ENCODE measurements at places on chromosomes 13 and 19.
A peak's percentile ranks its signal among the peaks of the same experiment; 100 is the strongest.

DNA sequence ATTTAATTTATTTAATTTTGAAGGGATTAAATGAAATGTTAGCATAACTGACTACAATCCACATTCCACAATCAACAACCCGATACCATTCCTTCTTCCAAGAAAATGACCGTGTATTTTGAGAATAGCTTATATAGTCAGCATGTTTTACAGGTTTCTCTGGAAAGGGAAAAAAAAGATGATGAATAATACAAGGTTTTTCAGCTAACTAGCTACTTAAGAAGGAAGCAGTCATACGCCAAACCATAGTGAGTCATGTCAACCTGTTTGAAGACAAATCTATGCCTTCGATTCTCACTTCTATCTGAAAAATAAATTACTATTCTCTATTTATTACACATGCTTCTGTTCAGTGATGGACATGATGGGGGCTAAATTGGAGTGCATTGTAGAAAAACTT is 258.6 kb downstream of the EFNB2 start:
- DNase-seq: no peak

DNA sequence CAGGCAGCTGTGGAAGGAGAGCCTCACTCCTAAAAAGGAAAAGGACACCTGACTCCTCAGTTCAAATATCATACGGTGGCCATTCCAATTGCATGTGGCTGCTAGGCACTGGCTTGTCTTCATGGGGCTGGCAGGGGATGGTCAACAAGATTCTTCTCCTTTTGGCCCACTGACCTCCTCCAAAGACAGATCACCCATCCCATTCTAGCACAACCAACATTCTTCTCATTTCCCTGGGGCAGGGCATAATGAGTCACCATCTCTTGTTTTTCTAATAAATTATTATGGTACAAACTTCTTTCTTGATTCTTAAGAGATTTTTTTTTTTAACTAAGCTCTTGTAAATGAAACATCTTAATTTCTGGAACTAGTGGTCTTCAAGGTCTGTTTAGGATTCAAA is 136.7 kb upstream of the NBEA start:
- DNase-seq: no peak

DNA sequence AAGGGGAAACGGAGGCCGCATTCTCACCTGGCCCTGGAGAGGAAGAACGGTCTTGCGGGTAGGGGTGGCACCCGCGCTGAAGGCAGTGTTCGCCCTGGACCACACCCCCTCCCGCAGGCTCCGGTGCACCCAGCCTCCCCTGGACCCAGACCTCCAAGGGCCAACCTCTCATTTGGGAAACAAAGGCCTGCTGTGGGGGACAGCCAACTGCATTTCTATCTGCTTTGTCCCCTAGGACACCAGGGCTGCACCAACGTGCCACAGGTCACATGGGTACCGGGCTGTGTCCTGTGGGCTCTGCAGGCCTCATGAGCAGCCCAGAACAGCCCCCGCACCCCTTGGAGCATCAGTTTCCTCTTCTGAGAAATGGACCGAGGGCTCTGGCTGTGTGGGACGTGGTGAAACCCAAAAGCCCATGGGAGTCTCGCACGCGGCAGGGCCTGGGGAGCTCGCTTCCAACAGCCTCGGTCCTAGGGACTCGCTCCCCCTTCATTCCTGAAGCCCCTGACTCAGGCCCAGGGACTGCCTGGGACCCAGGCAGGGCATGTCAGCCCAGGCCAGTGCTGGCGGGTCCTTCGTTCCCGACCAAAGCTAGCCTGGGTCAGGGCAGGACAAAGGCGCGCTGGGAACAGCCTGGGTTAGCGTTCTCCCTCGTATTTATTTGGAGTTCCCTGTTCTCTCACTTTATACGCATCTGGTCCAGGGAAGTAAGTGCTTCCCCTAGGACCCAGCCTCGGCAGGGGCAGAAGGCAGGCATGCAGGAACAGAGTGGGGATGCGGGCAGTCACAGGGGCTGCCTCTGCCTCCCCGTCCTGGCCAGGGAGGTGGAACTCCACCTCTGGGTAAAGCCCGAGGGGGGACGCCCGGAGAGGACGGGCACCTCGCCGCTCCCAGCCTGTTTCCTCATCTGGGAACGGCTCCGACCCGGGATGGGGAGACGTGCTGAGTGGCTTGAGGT is 4.6 kb downstream of the TCF3 start:
- no peak for DNase-seq

DNA sequence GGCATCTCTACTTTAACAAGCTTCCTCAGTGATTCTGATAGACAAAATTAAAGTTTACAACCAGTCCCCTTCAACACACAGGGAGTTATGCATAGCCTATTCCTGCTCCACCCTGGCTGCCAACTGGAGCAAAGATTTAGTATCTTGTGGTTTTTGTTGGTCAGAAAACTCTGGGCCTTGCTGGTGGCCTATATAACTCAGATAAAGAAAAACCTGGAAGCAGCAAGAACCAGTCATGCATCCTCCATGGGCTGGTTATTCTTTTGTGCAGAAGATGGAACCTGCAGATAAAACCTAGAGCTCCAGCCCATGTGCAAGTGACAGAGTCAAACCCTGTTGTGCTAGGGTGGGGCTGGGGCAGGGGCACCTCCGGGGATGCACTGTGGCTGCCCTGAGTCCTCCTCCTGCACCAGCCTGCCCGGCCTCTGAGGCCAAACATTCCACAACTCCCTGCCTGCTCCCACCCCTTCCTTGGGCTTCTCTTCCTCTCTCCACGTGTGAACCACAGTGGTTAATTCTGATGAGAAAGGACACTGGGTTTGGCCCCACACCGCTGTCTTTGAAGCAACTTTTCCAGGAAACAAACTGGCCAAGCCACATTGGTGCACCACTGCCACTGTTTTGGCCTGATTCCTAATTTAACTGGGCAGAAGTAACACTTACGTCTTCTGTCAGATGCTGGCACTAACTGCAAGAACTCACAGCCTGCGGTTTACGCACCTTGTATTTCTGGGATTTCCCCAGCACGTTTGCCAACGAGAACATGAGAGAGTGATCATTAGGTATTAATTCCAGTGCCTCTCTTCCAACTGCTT is 23.3 kb upstream of the GGACT start:
- no peak for DNase-seq

GRCh38 chr13:96003304-96003703 is 49.9 kb downstream of the UGGT2 start:
- no peak for DNase-seq

GRCh38 chr13:32031025-32031814 is at the start of gene FRY:
Gene FRY, plus strand, starts transcription at chr13:32031774. Its CDS starts 22 bp downstream, at chr13:32031796.
- peak; percentile 10 for DNase-seq

DNA sequence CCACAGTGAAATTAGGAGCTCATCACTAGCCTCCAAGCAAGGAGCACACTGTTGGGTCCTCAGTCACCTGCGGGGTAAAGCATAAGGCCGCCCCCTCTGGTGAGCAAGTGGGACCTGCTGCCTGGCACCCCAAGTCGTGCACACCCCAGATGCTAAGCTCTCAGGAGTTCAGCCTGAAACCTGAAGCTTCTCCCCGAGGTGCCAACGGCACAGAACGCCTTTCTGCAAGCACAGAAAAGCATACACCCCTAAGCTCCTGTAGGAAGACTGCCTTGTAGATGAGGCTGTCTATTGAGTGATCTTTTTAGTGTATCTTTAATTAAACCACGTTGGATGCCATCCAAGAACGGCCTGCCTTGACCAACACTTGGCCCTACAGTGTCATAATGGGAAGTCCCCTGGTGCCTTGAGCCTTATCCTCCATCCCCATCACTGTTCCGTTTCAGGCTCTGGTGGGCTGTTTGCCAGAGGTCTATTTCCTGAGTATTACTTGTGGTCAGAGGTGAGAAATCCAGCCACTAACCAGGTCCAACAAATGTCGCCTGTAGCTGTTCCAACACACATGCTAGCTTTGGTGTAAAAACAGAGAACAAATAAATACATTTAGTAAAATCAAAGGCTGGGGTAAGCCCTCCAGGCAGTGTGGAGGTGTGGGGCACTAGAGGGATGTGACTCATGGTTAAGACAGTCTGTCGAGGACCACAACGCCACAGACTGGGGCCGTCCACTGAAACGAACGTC is 44.8 kb downstream of the C13orf42 start:
- DNase-seq: no peak

- no peak for DNase-seq
These were observed 266.2 kb downstream of the MAB21L1 start for GRCh38 chr13:35210261-35210660.

GRCh38 chr13:61192826-61193225 is 222.8 kb downstream of the PCDH20 start:
- no peak for DNase-seq

DNA sequence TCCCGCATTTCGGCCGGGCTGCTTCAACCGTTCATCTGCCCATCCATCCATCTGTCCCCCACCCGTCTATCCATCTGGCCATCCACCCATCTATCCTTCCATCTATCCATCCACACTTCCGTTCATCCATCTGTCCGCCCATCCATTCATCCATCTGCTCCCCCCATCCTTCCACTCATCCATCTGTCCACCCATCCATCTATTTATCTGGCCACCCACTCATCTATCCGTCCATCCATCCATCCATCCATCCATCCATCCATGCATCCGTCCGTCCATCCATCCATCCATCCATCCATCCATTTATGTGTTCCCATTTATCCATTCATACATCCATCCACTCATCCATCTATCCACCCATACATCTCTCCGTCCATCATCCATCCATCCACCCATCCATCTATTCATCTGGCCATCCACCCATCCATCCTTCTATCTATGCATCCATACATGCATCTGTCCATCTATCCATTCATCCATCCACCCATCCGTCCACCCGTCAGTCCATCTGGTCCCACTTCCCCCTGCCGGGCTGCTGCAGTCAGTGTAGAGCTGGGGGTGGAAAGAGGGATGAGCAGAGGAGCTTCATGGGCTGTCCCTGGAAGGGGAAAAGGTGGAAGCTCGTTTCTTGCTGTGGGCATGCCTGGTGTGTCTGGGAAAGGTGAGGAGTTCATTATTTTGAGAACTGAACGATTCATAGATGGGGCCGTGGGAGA is 722 bp downstream of the HSD11B1L start:
- DNase-seq: no peak

Data from stimulated activated CD4-positive, alpha-beta T cell treated with anti-CD3 and anti-CD28 coated beads, Interleukin-1b, Interleukin-23, amount 100 ng/mL, for 1 hour (primary cell).